ENCODE measurements at places on chromosomes 3 and 15. TPM values are rescaled to one million over a fixed set of nuclear protein-coding genes. Genes with fewer than 3 reads are reported as not detected.
A peak's percentile ranks its signal among the peaks of the same experiment; 100 is the strongest.

- DNase-seq, result no peak
Measured at GRCh38 chr3:57169108-57169507, 4.0 kb upstream of the IL17RD start.

GRCh38 chr15:38201714-38202113, 50.9 kb upstream of the SPRED1 start:
- DNase-seq, result no peak

HCN4 gene
- total RNA-seq, result 0.03 TPM

DNA sequence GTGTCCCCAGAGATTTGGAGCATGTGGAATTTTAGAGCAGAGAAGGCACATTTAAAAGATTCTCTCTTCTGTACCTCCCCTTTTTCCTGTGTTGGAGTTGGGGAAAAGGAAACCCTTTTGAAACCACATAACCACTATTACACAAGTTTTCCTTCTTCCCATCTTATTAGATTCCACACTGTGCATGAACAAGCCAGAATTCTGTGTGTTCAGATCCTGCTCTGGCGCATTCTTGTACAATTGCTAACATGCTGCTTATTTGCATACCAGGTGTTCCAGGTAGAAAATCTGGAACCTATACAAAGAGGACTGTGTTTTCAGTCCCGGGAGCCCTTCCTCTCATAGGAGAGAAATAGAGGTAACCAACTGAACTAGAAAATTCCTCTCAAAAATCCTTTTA, 2.6 kb upstream of the CIB2 start:
- peak; percentile 46 for DNase-seq

DNA sequence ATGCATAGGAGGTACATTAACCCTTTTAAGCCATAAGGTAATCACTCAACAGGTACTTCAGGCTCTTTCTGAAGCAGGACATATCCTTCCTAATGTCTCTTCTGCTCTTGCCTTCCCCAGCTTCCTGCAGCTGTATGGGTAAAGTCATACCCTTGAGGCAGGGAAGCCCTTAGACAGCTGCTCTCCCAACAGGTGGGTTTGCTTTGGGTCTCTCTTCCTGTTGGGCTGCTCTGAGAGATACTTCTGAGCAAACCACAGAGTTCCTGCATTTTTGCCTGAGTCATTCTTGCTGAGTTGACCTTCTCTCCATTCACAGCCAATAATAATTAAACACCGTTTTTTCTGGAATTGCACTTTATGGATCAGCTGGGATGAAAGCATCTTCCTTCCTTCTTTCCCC, 2.0 kb upstream of the TRAT1 start:
- DNase-seq, result no peak

CGNL1 gene
- total RNA-seq, result 5.7 TPM

Data from lower leg skin (tissue), 4 donors.